Activated naive CD4-positive, alpha-beta T cell treated with anti-CD3 and anti-CD28 coated beads, Interleukin-2, amount 50 U/mL, for 72 hours (primary cell): ENCODE measurements at places on chromosomes 4 and X. TPM values are rescaled to one million over a fixed set of nuclear protein-coding genes. Genes with fewer than 3 reads are reported as not detected.

The DMP1 gene
- total RNA-seq: not detected

The GRSF1 gene
- total RNA-seq: 85.9 TPM

The FSTL5 gene
- not detected for total RNA-seq

The GLRA2 gene
- not detected for total RNA-seq

The SLC26A1 gene
- not detected for total RNA-seq

The HGFAC gene
- not detected for total RNA-seq

The CFAP47 gene
- total RNA-seq: not detected

The CLCN5 gene
- 5.6 TPM for total RNA-seq

The MAGEA1 gene
- not detected for total RNA-seq
